ENCODE measurements at places on chromosomes 11 and 22.

- DNase-seq: no peak
These were observed 702.4 kb upstream of the LRRC4C start for GRCh38 chr11:42161886-42162285.

DNA sequence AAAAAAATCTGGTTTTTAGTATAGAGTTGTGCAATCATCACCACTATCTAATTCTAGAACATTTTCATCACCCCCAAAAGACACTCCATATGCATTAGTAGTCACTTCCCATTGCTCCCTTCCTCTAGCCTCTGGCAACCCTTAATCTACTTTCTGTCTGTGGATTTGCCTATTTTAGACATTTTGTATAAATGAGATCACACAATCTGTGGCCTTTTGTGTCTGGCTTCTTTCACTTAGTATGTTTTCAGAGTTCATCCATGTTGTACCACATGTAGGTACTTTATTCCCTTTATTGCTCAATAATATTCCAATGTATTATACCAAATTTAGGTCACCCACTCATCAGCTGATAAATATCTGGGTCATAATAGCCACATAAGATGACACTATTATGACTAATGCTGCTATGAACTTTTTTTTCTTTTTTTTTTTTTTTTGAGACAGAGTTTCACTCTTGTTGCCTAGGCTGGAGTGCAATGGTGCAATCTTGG is 67.5 kb upstream of the SCUBE2 start:
- DNase-seq: no peak

GRCh38 chr22:23184764-23185113 is 4.4 kb downstream of the BCR start:
- DNase-seq: no peak

DNA sequence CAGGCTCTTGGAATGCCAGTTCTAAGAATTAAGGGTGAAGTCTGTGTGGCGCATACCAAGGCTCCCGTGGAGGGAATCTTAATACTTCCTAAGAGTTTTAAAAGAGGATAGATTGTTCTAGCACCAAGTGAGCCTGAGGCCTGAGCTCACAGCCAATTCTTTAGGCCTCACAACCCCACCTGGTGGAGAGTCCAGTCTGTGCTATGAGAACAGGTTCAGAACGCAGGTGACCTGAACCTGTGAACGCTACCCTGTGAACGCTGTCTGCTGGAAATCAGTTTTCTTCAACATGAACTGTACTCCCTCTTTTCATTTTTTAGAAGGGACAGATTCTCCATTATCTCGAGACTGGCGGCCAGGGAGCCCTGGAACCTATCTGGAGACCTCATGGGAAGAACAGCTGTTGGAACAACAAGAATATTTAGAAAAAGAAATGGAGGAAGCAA is 43.2 kb upstream of the DLAT start:
- peak; percentile 71 for DNase-seq

GRCh38 chr11:5593146-5593545 is 3.3 kb upstream of the TRIM6 start:
- DNase-seq: no peak

GRCh38 chr11:119441898-119442243 is 18.9 kb upstream of the THY1 start:
- DNase-seq: no peak

DNA sequence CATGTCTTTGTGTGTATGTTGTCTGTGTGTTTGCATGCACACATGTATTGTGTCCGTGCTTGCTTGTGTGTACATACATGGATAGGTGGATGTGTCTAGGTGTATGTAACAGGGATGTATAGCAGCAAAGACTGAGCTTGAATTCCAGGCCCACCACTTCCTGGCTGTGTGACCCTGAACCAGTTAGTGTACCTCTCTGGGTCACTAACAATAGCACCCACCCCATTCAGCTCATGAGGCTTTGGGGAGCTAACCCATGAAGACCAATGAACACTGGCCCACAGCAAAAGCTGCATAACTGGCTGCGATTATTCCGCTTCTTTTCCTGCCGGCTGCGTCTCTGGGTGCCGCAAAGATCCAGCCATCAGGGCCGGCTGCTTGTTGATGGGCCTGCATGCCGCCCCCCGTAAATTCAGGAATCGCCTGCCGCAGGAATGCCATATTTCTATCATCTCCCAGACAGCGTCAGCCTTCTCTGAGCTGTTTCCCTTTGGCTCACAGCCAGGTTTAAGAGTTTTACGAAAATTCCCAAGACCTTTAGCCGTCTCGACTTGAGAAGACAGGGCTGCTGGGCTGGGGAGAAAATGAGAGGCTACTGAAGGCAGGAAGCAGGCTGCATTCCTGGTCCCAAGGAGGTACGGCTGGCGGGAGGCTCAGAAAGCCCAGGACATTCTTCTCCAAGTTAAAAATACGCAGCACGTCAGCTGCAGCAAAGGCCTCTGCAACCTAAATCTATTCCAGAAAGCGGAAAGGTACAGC is 224.6 kb downstream of the MN1 start:
- no peak for DNase-seq

DNA sequence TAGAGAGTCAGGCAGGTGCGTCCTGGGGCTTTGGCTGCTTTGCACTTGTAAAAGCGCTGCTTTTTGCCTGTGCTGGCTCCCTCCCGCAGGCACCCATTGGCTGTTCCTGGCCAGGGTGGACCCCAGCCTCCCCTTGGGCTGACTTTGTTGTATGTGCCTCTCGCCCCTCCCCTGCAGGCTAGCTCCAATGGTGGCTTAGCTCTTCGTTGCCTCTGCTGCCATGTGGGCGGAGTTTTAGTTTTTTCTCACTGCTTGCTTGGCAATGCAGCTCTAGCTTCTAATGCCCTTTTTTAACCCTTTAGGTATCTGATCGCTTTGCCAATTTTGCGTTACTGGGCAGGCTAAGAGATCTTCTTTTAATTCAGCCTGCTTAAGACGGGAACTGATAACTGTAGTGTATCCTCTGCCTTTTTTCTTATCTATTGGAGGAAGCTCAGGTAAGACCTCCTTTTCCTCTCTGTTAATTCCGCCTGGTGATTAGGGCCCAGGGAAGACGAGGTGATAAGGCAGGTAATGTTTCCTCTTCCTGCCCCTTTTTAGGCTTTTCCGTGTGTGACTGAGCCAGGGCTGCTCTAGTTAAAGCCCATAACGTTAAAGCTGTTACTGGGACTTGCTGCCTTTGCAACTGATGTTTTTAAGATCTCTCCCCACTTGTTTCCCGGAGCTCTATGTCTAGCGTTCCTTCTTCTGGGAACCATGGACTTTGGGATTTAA is 11.7 kb upstream of the GLYATL1 start:
- no peak for DNase-seq

DNA sequence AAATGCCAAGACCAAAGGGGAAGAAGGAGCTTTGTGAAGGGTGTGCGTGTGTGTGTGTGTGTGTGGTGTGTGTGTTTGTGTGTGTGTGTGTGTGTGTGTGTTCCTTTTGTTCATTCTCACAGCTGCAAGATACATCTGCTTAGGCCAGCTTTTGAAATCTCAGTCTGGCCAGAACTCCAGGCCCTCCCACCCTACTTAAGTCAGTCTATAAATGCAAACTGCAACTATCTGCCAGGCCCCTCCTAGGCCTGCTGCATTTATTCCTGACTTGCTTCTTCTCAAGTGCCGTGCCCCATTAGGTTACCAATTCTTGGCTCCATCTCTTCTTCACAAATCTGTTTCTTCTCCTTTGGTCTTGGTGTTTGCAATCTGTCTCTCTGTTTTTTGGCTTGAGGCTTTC is 21.6 kb upstream of the RIC3 start:
- no peak for DNase-seq

GRCh38 chr11:123678246-123678645 is 23.8 kb upstream of the SCN3B start:
- no peak for DNase-seq

DNA sequence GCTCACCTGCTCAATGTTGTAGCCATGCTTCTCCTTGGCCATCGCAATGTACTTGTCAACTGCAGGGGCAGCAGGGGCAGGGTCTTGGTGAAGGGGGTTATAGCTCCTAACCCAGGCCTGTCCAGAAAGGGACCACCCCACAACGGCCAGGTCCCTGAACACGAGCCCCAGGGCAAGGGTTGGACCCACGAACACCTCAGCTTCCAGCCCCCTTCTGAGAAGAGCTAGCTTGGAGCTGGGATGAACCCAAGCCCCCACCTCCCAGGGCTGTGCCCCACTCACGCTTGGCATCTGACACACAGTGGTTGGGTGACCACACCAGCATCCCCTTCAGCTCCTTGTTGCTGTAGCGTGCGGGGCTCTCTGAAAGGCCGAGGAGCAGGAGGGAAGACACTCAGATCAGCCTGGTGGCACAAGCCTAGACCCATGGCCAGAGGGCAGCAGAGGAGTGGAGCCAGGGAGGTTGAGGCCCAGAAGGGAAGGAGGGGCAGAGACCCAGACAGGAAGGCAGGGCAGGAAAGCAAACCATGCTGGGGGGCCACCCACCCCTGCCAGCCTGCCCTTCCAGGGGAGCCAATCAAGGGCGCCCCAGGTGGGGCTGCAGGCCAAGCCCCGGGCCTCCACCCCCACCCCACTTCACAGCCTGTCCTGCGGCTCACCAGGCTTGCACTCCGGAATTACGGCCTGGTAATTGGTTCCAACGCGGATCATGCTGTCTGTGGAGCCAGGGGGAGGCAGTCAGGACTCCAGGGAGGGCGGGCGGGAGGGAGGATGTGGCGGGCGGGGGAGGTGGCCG is 1.9 kb downstream of the RCOR2 start:
- no peak for DNase-seq

GRCh38 chr11:123829745-123830144 is 23.6 kb upstream of the OR6M1 start:
- no peak for DNase-seq

- peak; percentile 4 for DNase-seq
These were observed 124.5 kb upstream of the TMEM45B start for GRCh38 chr11:129691142-129691541.

GRCh38 chr11:114395736-114396135 is 4.6 kb downstream of the C11orf71 start:
- DNase-seq: no peak

DNA sequence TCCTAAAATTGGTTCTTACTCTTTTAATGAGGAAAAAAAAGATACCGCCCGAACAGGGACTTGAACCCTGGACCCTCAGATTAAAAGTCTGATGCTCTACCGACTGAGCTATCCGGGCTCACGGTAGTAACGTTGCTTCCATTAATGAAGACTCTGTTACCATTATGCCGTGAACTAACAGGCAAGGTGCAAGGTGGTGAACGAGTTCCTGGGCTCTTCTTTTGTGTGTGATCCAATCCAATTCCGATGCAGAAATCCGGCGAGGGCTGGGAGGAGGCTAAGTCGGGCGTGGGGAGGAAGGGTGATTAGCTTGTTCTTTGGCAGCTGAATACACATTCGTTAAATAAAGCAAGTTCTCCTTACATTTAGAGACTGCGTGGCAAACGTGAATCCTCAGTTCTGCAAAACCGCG is 49.0 kb downstream of the OR4D9 start:
- DNase-seq: peak; percentile 56

GRCh38 chr11:111095327-111095726 is 150.2 kb upstream of the POU2AF2 start:
- no peak for DNase-seq

DNA sequence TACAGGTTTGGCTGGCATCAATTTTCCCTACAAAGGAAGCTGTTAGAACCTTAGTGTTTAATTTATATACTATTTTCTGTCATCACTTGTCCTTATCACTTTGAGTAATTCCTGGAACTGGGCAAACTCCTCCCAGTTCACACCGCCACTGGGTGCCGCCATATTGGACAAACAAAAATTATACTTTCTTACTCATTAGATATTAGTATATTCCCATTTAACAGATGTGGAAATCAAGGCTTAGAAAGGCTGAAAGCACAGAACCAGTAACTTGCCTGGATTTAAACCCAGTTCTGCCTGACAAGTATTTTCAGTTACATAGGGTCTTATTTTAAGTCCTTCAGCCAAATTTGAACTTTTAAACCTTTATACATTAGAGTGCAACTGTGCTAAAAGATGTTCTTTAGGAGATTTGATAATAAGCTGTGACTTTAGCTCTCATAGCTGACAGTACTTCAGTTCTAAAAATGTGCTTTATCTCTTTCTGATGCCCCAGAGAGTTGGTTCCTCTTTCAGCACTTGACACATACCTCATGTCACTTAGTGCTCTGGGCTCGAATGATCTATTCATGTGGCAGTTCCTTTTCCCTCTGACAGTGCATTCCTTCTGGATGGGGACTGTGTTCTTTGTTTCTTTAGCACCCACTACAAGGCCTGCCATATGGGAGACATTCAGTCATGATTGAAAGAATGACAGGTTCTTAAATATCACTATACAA is 25.4 kb downstream of the COA4 start:
- DNase-seq: peak; percentile 29

GRCh38 chr22:40020956-40021355 is 26.2 kb downstream of the FAM83F start:
- DNase-seq: no peak

- no peak for DNase-seq
These were observed 16.6 kb downstream of the ARAP1 start for GRCh38 chr11:72735495-72736027.

GRCh38 chr11:7020183-7020917 is at the start of the genes NLRP14 and ZNF214:
Gene NLRP14, plus strand, starts transcription at chr11:7020479. Its CDS starts 18,108 bp downstream, at chr11:7038587.
Gene ZNF214, minus strand, starts transcription at chr11:7020346. Its CDS starts 17,511 bp downstream, at chr11:7002835.
- peak; percentile 63 for DNase-seq

- DNase-seq: no peak
These were observed 27.0 kb upstream of the MICAL2 start for GRCh38 chr11:12083380-12083779.

- no peak for DNase-seq
These were observed 47.6 kb upstream of the PARVG start for GRCh38 chr22:44133161-44133560.

GRCh38 chr11:128965485-128965884 is 22.8 kb upstream of the TP53AIP1 start:
- peak; percentile 58 for DNase-seq

GRCh38 chr11:133619397-133619796 is 87.1 kb upstream of the OPCML start:
- no peak for DNase-seq

DNA sequence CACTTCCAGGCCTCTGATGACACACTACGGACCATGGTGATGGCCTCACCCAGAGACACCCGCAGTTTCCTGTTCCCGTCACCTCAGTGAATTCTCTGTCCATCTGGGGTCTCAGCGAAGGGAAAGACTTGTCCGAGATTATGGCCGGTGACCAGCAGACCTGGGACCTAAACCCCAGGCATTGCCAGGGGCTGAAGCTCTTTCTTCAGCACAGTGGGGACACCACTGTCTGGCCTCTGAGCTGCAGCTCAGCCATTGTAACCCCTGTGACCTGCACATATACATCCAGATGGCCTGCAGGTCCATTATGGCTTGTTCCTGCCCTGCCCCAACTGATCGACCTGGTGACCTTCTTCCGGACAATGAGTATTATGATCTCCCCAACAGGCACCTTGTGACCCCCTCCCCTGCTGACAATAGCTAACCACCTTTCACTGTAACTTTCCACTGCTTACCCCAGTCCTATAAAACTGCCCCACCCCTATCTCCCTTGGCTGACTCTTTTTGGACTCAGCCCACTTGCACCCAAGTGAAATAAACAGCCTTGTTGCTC is 22.3 kb downstream of the CBX7 start:
- DNase-seq: no peak

DNA sequence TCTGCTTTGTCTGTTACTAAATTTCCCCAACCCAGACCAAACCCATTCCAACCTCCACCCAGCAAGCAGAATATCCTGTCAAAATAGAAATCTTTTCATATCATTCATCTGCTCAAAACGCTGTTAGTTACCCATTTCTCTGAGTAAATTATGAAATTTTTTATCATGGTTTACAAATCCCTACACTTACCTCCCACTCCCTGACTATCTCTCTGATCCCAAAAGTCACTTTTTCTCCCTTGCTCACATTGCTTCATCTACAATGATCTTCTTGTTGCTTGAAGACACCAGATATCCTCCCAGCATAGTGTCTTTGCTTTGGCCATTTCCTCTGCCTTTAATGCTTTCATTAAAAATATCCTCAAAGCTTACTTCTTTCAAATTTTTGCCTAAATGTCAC is 195.5 kb upstream of the CTSC start:
- DNase-seq: no peak
